Stimulated activated CD4-positive, alpha-beta T cell treated with anti-CD3 and anti-CD28 coated beads, Interleukin-1b, Interleukin-23, amount 100 ng/mL, for 24 hours (primary cell): ENCODE measurements at places on chromosomes 11 and 22.

DNA sequence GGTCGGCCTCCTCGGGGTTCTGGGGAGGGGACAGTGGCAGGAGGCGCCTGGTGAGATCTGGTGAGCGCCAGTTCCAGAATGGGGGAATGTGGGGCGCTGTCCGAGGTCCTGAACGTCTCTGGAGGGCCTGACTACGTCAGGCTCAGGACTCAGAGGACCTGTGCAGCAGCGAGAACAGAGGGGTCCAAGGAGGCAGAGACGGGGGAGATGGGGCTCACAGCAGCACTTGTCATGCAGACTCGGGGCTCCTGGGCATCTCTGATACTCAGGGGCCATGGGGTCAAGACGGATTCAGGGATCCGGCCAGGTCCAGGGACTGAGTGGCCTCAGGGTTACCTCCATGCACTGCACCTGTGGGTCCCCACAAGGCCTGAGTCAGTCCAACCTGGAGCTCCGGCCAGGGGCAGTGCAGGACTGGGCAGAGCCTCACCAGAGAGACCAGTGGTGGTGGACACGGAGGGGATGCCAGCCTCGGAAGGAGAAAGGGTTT, 92.2 kb downstream of the BRD1 start:
- no peak for DNase-seq

DNA sequence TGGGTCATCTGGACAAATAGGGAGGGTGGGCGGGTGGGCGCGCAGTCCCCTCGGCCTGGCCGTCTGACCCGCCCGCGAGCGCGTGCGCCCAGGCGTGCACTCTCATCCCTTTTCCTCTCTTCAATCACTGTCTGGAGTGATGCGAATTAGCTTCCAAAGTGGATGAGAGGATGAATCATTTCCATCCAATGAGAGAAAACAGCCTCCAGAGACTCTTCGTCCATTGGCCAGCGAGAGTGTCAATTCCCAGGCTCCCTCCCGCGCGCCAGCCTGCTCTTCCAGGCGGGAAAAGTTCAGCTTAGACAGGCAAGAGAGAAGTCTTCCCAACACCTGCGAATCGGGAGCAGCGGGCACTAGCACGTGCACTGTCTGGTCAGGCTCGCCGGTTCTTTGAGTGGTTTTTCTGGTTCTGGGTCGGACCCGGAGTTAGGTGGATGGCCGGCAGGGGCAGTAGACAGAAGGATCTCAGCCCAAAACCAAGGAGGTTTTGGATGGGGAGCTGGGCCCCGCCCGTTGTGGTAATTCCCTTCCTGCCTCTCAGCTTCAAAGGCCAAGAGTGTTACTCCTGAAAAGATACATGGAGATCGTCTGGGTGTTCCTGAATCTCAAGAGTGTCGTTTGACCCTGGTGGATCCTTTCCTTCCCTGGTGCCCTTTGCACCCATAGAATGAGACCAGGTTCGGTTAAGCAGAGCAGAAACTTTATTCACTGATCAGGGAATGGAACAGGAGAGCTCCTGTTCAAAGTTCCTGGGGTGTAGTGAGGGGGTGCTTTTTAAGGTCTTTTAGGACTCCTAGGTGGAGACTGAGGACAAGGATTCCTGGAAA, 33.4 kb upstream of the GLYATL1 start:
- DNase-seq = no peak

DNA sequence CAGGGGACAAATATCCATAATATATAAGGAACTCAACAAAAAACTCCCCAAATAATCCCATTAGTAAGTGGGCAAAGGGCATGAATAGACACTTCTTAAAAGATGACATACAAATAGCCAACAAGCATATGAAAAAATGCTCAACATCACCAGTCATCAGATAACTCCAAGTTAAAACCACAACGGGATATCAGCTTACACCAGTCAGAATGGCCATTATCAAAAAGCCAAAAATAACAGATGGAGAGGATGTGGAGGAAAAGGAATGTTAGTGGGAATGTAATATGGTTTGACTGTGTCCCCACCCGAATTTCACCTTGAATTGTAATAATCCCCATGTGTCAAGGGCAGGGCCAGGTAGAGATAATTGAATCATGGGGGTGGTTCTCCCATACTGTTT, 350.1 kb downstream of the GUCY1A2 start:
- DNase-seq = no peak

DNA sequence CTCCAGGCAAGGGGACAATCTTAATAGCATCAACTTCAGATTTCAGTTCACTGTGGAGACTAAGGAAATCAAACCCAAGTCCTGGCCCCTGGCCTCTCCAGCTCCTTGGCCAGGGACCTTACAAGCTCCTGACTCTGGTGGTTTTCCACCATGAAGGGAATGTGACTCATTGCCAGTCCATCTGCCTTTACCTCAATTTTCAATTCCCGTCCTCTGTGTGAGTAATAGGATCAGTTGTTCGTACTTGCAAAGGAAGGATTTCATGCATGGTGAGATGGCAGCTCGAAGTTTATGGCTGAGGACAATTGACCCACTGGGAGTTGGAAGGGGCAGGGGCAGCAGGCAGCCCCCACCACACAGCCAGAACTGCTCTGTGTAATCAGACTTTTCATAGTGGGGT, 42.5 kb downstream of the INSC start:
- DNase-seq = no peak

DNA sequence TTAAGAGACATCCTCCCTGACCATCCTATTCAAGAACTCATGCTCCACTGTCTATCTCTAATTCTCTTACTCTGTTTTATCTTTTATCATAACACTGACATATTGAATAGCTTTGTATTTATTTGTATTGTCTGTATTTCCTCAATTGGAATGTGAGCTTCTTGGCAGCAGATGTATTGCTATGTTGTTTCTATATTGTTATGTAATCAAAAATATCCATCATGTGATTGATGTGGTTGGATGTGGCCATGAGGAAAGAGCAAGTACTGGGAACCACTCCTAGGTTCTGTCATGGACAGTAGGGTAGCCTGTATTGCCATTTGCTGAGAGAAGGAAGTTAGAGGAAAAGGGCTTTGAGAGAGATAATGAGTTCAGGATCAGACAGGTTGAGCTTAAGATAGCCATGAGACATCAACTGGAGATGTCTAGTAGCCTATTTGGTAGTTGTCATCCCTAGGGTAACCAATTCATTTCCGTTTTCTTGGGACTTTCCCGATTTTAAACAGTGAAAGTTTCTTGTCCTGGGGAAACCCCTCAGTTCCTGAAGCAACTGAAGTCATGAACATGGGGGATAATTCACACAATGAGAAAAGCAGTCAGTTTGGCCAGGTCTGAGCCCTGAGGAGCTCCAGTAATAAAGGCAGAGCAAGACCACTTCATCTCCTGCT, 404.5 kb downstream of the INSC start:
- no peak for DNase-seq

DNA sequence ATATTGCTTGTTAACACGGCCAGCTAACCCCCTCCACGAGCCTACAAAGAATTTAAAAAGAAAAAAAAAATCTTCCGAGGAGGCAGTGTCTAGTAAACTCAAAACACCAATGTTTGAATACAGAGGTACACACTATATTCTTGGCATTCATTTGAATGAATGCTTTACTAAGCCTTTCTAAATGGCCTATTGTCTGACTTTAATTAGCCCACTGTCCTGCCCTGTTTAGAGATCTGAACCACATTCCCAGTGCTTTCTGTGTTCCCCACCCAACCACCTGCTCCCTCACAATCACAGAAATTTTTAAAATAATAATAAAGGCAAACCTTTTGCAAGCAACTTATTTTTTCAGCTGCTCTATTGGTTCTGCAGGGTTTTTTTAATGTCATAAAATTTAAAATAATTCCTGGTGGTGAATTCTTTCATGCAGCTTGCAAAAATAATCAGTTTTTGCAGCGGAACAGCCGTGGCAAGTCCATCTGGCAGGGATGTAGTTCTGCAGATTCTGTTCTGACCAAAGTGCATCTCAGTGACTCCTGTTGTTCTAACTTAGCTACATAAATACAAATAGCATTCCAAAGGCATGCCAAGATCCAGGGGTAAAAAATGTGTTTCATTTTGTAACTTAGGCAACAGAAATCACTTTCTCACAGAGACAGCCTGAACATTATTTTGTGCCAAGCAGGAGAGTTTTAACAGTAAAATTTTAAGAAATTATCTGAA, 23.8 kb downstream of the POU2AF2 start:
- DNase-seq = no peak

DNA sequence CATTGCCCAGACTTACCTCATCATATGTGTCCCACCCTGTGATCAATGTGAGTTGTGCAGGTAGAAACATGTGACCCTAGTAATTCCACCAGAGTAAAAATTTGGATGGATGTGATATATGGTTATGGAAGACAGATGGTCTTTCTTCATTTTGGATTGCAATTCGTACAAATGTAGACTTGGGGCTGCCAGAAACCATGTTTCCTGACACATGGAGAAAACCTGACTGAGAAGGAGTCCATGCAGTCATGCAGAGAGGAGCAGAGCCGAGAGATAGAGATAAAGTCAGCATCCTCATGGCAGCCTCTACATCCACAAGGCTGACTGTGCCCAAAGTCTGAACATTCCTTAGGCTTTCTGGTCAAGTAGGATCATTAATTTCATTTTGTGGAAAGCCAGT, 678.1 kb upstream of the KIRREL3 start:
- DNase-seq = no peak

GRCh38 chr11:72736452-72737069, 15.6 kb downstream of the ARAP1 start:
- DNase-seq = no peak

DNA sequence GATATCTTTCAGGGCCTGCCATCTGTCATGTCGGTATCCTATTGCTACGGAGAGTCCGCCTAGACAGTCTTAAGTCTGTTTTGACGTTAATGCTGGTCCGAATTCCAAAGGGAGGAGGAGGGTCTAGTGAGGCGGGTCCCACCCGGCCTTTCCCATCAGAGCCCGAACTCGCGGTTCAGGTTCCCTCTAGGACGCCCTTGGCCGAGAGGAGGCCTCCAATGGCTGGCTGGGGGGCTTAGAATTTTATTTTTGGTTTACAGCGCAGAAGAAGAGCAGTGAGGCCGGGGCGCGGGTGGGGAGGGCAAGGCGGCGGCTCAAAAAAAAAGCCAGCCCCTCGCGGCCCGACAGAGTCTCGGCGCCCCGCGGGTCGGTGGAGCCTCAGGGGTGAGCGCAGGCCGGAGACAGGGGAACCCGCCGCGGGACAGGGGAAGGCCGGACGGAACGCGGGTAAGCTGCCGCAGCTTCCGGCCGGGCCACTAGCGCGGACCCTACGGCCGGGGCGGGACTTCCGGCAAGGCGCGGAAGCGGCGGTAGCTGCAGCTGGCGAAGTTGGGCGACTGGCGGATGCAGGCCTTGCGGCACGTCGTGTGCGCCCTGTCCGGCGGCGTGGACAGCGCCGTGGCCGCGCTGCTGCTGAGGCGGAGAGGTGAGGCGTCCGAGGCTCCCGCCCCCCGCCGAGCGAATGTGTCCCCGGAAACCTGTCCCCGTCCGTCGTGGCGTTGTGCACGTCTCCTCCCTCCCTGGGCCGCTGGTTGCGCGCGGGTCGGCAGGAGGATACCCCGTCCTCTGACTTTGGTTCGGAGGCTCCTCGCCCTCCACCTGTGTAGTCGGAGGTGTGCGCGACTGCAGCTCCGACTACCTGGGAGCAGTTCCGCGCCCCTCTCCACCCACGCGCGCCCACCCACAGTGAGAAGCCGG, at the start of gene TRMU:
TSS of gene TRMU (plus strand) at position 514 of the 918 bp plus-strand sequence. CDS start at position 565, 51 bp downstream.
- DNase-seq = peak; percentile 48

DNA sequence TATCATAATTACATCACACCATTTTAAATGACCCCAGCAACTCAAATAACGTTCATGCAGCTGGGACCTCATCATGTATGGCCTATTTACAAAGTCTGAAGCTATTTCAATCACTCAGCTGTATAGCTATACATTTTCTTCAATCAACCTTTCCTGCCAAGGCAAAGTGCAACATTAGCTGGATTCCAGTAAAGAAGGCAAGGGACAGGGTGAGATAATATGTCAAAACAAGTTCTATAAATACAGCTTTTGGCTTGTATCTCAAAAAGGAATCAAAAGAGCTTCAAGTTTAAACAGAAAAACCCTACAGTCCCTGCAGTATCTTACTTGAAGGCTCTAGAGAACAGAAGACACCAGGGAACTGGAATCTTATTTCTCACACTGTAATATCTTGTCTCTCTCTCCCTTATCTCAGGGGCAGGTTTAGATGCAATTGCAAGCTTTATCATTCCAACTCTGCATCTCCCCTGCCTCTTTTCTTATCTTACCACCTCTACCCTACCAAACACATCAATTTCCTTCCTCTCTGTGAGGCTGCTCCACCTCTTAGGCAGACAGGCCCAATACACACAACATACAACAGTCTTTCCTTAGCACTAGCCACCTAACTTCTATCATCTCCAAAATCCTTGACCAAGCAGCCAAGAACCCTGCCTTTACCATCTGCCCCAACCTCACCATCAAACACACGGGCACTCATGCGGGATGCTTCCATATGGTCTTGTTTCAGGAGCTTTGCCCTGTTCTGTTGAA, 34.5 kb downstream of the CELF1 start:
- no peak for DNase-seq

DNA sequence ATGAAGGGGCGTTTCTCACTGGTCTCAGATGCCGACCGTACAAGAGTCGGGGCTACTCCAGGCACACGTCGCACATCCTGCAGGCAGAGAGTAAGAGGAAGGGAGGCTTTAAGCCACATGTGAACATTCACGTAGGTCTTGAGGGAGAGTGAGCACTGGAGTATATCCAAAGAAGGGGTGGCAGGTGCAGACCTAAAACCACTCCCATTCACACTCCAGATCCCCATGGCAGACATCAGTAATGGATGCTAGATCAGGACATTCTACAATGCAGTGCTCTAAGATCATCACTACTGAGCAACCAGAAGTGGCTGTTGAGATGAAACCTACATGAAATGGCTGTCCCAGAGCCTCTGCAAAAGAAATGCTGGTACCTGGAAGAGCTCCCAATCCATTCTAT, 39.0 kb downstream of the WT1 start:
- DNase-seq = no peak

DNA sequence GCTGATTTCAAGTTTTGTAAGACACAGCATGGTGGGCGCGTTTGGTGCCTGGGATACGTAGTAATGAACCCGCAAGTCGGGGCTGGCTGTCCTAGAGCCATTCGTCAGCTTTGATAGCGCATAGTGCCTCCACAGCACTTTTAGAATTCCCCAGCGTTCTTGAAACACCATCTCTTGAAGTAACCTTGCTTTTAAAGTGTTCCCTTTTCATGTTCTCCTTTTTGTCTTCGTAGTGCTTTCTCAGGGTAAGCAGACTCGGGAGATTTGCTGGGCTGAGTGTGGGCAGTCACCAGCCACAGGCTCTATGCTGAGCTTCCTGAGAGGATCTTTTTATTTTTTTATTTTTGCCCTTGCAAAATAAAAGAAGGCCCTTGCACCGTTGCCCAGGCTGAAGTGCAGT, 39.6 kb upstream of the CTTN start:
- DNase-seq = no peak

DNA sequence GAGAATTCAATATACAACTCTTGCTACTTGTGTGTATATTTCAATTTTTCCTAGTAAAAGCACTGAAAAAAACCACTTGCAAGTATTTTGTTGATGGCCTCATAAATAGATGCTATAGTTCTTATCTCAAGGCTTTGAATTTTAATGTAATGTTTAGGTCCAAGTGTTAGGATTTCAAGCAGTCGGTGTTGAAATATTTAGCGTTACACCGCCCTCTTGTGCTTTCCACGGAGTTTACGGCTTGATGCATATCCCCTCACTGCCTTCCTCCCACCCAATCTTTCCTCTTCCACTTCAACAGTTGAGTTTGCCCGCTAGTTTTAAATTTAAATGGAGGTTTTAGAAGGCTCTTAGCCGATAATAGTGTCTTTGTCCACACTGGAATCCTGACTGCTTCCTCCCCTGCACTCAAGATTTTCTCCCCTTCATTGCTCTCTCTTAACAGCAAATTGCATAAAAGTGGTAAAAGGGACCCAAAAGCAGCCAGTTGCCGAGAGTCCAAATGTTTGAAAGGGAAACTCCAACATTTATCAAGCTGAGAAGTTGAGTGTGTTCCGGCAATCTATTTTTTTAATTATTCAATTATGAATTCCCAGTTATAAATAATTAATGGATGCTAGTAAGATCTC, 25.9 kb upstream of the HTATIP2 start:
- no peak for DNase-seq
